CD8-positive, alpha-beta T cell (primary cell): ENCODE measurements at places on chromosomes 13 and 19.

- peak; percentile 65 for DNase-seq
Measured at GRCh38 chr19:9205501-9206113, 13.8 kb downstream of the OR7D4 start.

- peak; percentile 47 for DNase-seq
Measured at GRCh38 chr19:13887018-13887436, 10.1 kb downstream of the NANOS3 start.

- DNase-seq: no peak
Measured at GRCh38 chr13:96165840-96166239, 75.9 kb downstream of the HS6ST3 start.

DNA sequence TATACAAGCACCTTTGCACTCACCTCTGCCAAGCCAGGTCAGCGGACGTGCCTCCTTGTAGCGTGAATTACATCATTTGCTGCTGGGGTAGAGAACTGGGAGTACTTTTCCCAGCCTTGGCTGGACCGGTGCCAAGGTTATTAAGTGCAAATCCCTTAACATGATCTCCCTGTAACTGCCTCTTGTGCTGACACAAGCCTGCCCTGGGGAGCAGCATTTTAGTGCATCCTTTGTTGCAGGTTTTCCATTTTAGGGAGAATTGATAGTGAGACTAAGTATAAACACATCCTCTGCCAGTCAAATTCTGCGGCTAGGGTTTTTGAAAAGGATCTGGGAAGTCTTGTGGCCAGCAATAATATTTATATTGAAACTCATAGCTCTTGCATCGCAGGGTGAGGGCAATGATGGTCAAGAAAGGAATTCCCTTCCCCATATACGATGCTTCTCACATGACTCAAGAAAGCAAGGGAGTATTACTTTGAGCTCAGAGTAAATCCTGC is 32.7 kb upstream of the DCLK1 start:
- DNase-seq: no peak

GRCh38 chr19:58561373-58562121 is 3.1 kb upstream of the UBE2M start:
- no peak for DNase-seq

- no peak for DNase-seq
Measured at GRCh38 chr13:61944329-61944929, 528.8 kb upstream of the PCDH20 start.

DNA sequence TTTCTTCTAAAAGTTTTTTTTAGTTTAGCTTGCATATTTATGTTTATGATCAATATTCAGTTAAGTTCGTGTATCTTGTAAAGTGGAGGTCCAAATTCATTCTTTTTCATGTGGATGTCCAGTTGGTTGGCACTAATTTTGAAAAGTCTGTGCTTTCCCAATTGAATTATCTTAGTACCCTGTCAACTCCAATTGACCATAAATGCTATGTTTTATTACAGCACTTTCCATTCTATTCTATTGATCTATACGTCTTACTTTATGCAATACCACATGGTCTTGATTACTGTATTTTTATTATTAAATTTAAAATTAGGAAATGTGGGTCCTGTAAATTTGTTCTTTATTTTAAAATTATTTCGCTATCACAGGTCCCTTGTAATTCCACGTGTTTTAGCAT is 837.6 kb upstream of the SLC10A2 start:
- no peak for DNase-seq

DNA sequence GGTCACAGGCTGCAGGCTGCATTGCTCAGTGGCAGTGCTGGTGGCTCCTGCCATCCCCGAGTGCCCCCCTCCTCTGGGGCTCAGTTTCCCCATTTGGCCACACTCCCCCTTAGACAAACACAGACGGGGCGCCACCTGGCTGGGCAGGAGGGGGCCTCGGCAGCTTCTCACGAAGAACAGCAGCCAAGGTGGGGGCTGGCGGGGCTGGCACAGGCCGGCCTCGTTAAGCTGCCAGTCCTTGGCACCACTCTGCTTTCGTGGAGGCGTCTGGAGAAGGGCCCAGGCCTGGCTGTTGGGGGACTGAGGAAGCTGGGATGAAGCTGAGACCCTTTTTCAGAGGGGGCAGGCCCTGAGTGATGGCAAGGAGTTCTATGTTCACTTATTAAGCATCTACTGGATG is 3.7 kb upstream of the ZNRF4 start:
- DNase-seq: no peak

- no peak for DNase-seq
Measured at GRCh38 chr13:27977476-27978300, 8.6 kb upstream of the CDX2 start.

DNA sequence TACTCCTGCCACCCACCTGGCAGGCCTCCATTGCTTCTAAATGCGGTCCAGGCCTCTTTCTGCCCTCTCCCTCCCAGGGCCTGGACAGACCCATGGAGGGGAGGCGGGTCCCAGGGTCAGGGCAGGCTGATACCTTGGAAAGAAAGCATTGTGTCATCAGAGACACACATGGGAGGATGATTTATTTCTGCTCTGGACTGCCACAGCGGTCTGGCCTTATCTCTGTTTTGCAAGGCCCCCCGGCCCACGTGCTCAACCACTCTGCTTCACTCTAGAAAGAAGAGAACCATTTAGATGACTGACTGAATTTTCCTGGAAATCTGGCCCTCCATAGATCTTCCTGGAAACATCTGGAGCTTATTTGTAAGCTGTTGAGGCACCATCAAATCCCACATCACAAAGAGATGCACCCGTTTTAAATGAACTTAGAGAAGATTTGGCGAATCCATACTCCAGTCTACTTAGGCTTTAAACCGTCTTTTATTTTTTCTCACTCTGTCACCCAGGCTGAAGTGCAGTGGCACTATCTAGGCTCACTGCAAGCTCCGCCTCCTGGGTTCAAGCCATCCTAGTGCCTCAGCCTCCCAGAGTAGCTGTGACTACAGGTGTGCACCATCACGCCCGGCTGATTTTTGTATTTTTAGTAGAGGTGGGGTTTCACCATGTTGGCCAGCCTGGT is 48.3 kb upstream of the URI1 start:
- no peak for DNase-seq

DNA sequence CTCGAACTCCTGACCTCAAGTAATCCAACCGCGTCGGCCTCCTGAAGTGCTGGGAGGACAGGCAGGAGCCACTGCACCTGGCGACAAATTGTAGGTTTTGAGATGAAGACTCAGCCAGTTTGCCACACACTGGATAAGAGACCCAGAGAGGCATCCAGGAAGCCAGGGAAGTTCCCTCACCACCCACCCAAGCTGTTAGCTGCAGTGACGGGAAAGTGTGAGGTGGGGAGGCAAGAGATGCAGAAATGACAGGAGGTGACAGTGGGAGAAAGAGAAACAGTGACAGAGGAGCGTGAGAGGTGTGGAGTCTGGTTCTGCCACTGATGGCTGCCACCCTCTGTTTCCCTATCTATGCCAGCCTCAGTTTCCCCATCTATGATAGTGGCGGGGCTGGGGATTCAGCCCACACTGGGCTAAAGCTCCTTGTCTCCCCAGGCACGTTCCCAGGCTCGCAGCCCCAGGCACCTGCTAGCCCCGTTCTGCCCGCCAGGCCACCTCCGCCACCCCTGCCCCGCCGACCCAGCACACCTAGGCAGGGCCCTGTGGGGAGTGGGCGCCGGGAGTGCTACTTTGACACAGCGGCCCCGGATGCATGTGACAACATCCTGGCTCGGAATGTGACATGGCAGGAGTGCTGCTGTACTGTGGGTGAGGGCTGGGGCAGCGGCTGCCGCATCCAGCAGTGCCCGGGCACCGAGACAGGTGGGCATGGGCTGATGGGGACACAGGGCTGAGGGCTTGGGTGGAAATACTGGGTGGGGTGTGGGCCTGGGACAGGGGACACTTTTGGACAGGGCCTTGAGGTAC is 21.0 kb downstream of the LTBP4 start:
- DNase-seq: no peak

DNA sequence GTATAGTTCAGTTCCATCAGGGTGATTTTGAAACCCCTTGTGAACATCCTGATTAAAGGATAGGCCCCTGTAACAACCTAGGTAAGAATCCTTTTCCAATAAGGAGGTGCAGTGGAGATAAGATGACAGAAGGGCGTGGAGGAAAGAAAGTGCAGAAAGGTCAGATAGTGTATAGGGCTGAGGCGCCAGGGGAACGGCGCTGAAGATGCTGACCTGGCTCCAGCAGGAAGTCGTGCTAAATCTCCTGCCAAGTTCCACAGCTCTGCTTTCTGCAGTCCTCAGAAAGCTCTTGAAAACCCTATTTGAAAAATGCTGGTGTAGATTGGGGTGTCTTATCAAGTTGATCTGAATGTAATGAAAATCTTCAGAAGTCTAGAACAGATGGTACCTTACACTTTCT is 221.7 kb downstream of the COG6 start:
- no peak for DNase-seq

GRCh38 chr19:45211751-45212381 is 33.3 kb downstream of the BLOC1S3 start:
- no peak for DNase-seq

- no peak for DNase-seq
Measured at GRCh38 chr19:50931023-50931422, 19.8 kb upstream of the KLK4 start.

DNA sequence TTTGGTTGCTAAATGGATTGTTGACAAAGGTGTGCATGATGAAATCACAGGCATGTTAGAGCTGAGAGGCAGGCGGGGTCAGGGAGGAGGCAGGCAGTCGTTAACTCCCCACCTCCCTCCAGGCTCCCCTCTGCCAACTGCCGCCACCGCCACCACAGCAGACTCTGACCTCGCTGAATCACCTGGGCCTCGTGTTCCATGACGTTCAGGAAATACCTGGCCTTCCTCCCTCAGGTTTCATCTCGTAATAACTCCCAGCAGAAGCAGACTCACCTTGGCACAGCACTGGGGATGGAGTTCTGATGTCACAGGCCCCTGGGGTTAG is 198.5 kb downstream of the KATNAL1 start:
- peak; percentile 39 for DNase-seq

GRCh38 chr19:14114854-14115253 is 2.7 kb downstream of the PRKACA start:
- DNase-seq: no peak

DNA sequence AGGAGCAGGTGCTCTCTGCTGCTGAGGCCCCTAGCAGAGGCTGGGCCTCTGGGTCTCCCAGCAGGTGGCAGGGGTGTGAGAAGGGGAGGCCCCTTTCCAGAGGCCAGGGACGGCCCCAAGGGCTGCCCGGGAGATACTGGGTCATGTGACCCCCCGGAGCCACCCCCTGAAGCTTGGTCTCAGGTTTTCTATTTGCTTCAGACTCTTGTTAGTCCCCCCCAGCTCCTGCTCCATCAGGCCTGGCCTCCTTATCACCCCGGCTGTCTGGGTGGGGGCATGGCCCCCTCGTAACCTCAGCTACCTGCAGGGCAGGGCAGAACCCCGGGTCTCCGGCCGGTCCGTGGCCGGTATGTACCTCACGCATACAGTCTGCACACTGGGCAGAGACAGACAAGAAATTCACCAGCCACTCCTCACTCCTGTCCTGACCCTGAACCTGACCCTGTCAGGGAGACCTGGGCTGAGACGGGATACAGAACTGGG is 13.2 kb upstream of the TCF3 start:
- DNase-seq: no peak

DNA sequence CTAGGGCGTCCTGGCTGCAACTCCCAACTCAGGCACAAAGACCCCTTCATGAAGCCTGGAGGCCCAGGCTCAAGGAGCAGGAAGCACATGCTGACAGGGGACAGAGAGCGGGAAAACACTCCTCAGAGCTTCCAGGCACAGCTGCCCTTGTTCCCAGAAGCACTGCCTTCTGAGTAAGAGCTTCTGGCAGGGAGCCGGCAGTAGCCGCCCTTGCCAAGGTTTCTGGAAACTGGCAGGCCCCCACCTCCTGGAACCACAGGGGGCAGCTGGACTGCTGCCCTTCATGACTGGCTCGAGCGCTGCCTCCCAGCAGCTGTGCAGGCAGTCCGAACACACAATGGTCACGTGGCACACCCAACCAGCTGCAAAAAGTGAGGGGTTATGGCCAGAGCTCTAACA is 33.6 kb upstream of the EPHX3 start:
- DNase-seq: no peak
